ENCODE measurements at places on chromosomes 13 and 19. TPM values are rescaled to one million over a fixed set of nuclear protein-coding genes. Genes with fewer than 3 reads are reported as not detected.

DNA sequence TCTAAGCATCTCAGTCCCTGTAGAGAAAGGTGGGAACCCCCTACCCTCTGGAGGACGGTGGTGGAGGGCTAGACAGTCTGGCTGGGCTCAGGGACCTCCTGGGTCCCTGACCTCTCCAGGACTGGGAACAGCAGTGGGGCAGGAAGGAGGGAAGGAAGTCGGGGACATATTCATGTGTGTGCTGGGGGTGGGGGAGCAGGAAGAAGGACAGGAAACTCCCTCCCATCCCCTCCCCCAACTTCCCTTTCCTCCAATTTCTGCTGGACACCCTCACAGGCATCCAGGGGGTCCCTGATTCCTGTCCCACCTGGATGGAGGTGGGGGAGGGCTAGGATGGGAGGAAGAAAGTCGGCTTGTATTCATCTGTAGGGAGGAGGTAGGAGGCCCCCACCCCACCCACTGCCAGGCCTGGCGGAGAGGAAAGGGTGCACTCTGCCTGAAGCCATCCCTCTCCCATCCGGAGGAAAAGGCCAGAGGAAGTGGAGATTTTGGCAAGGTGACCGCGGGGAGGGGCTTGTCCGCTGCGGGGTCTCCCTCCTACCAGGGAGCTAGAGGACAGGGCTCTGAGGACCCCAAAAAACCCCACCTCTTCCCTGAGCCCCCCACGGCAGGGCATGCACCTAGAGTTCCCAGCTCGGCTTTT is 2.3 kb downstream of the NOVA2 start:
- no peak for DNase-seq

DNA sequence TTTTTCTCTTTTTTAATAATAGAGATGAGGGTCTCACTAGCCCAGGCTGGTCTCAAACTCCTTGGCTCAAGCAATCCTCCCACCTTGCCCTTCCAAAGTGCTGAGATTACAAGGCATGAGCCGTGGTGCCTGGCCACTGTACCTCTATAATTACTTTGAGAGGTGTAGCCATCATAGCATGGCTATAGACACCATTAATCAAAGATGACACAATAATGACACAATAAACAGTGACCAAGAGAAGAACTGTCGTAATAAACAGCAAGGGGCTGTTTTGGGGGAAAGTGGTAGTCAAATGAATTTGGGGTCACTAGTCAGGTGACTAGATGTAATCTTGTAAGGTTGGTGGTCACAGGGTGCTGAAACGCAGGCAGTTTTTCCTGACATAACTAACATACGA is 30.4 kb downstream of the KLF5 start:
- no peak for DNase-seq

GRCh38 chr19:40612831-40613689 is 11.9 kb downstream of the LTBP4 start:
- DNase-seq, result peak; percentile 89

DNA sequence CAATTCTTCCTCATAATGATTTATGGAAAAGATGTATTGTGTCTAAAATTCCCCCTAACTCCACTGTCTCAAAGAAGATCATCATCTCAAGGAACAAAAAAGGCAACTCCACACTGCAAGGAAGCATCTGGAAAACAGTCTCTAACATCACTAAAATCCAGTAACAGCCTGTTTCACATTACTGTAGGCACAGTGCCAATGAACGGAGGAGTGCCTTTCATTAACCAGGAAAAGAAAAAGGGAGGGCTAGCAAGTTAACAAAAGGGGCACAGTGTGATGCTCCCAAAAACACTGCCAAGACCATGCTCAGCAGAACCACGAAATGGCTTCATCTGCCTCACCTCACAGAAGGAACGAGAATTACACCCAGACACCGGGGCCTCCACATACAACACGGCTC is 8.5 kb downstream of the TMTC4 start:
- no peak for DNase-seq

- DNase-seq, result no peak
Observed at GRCh38 chr13:98918771-98919170, 59.1 kb downstream of the DOCK9 start.

DNA sequence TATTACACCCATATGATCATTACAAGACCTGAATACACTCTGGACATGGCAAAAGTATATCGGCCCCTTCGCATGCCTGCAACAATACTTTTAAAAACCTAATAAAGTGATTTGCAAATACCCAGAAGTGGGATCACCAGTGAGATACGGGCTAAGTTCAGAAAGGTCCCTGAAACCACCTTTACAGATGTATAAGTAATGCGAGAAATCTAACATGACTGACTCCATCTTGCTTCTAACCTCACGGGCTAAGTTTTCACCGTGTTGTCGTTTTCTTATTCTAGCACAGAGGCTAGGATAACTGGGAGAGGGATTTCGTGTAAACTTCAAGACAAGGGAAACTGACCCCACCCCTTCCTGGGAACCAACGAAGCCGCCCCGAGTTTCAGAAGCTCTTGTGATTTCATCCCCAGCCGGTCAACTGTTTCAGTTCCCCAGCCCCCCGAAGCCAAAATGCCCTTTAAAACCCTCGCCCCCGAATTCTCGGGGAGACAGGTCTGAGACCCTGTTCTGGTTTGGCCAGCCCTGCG is 703 bp downstream of the NEK3 start:
- DNase-seq, result peak; percentile 66

DNA sequence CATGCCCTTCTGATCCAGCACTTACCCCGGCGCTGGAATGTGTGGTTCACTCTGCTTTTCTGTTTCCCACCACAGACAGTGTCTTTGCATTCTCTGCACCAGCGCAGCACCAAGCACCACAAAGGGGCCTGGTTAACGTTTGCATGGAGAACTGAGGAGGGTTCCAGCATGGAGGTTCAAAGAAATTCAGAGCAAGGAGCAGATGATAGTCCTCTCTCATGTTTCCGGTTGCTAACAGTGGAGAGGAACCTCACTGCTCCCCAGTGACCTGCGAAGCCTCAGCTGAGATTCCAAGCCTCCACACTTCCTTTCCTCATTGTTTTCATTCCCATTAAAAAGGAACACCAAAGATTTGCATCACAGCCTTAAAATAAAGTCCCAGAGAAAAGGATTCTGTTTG is 99.7 kb downstream of the STARD13 start:
- DNase-seq, result peak; percentile 66

- DNase-seq, result peak; percentile 81
Observed at GRCh38 chr19:42069619-42070351, at the start of gene GRIK5. Gene GRIK5 (minus strand): TSS chr19:42070206. CDS start chr19:42065770, 4,436 bp downstream.

DNA sequence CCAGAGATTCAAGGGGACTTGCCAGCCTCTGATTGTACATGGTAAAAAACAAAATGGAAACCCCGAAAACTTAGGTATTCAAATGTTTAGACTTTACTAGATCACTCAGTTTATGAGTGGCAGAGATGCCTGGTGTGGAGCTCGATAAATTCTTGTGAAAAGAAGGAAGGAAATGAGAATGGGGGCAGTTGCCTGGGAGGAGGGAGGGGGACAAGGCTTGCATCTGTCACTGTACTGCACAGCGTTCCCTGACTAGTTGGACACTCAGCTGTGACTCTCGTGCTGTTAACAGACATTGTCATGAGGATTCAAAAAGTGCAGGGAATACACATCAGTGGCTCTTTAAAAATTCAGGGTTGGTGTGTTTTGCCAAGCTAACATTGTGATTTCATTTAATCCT is 232.9 kb downstream of the ZIC5 start:
- no peak for DNase-seq

DNA sequence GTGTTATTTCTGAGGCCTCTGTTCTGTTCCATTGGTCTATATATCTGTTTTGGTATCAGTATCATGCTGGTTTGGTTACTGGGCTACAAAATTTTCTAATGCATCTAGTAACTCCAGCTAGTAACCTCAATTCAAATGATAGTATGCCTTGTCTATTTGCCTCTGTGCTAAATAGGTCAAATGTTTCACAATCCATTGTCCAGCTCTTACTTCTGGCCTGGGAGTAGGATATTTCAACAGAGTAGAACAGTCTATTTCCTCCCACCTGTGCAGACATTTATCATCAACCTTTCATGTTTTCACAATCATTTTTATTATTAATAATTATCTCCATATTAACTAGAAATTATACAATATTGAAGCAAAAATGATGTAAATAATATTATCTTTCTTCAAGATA is 18.1 kb upstream of the NDFIP2 start:
- DNase-seq, result no peak

GRCh38 chr19:55345101-55345817 is 5.6 kb downstream of the KMT5C start:
- DNase-seq, result no peak

DNA sequence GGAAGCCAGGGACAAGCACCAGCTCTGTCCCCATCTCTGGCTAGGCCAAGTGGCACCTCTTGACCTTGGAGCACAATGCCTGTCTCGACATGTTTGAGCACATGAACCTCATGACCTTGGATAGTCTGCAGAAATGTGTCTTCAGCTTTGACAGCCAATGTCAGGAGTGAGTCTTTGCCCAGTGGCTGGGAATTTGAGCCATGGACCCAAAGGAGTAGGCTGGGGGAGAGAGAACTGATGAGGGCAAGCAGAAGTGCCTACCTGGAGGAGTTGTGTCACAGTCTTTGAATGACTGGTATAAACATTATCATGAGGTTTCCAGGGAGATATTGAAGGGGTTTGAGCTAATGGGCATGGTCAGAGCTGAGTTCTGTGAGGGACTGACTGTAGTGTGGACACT is 6.7 kb upstream of the CYP4F12 start:
- DNase-seq, result no peak

DNA sequence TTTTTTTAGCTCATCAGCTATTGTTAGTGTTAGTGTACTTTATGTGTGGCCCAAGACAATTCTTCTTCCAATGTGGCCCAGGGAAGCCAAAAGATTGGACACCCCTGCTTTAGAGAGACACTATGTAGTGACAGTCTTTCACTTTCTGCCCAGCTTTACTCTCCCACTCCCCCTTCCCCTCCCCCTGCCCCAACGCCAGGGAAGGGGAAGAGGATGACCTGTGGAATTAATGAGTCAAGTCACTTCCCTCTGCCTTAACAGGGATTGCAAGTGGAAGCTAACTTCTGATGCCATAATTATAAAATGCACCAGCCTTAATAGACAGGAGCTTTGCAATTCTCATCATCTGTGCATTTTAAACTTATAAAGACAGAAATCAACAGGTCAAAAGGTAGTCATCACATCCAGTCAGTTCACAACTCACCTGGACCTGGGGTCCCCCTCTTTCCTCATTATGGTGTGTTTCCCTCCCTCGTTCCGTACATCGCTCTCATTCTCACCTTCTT is 1.6 kb downstream of the ZNF415 start:
- DNase-seq, result peak; percentile 9

- peak; percentile 61 for DNase-seq
Observed at GRCh38 chr13:46648166-46648607, 95.2 kb downstream of the LRCH1 start.

- no peak for DNase-seq
Observed at GRCh38 chr19:33954686-33955085, 158.0 kb downstream of the KCTD15 start.

- DNase-seq, result peak; percentile 36
Observed at GRCh38 chr19:1874554-1875185, 10.6 kb downstream of the ABHD17A start.

- DNase-seq, result no peak
Observed at GRCh38 chr19:39874404-39874803, 28.2 kb upstream of the FBL start.

ELAVL1 gene
- 34.6 TPM for polyA plus RNA-seq

EXOSC5 gene
- polyA plus RNA-seq, result 15.5 TPM

GPR183 gene
- polyA plus RNA-seq, result 1.7 TPM

ZNF726 gene
- polyA plus RNA-seq, result 2.7 TPM

CEACAM18 gene
- polyA plus RNA-seq, result not detected
